ENCODE measurements at places on chromosomes 5 and 9.

DNA sequence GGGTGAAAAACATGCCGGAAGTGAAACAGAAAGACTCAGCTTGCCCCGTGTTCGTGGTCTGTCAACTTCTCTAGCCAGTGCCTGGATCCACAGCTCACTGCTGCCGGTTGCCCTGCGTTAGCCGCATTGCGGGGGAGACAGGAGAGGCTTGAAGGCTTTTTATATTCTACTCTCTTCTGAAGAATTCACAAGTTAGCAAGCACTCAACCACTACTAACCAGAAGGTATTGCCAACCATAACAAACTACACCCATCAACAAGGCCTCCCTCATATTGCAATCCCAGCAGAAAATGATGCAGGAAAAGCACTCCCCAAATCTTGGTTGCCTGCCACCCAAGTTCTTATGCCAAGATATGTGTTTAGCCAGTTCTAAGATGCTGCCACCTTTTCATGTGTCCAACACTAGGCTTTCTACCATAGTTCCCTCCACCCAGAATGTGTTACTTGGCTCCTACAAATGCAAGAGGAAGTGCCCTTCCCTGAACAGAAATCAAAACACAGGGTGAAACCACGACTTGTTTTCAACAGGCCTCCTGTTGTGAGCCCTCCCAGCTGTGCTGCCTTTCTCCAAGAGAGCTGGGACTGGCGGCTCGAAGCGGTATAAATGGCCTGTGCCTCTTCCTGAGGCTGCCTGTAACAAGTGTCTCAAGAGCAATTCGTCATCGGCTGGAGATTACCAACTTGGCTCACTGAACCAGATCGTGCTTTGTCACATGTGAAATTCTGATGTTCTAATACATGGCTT, 129.0 kb downstream of the SNX18 start:
- no peak for DNase-seq

DNA sequence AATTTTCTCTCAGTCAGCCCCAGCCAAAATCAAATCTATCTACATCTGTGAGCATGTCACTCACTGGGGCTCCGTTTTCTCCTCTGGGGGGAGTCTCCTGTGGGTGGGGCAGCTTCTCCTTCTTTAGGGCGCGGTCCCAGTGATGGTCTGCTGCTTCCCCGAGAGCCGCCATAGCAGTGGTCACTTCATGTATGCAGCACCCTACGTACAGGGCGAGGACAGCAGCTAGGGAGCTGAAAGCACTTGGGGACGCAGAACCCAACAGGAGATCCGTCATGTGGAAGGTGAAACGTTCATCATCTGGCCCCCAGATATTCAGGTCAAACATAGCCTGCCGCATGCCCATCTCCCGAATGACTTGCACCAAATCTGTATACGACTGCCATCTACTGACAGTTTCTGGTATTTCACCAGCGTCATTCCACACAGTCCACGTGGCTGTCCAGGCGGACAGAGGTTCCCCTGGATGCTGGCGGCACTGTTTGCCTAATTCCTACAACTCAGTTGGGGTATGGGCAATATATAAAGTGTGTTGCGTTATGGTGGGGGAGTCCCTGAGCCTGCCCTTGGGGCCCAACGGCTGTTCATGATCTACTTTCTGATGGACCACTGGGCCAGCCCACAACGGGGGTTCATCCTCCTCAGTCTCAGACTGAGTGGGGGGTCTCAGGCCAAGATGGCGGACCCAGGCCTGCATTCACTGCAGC, 795.0 kb downstream of the EFNA5 start:
- DNase-seq, result no peak

- no peak for DNase-seq
Observed at GRCh38 chr5:1040571-1040970, 32.0 kb downstream of the NKD2 start.

- no peak for DNase-seq
Observed at GRCh38 chr5:177023303-177023664, 788 bp downstream of the ZNF346 start.

GRCh38 chr9:11142965-11143738, 530.4 kb upstream of the PTPRD start:
- DNase-seq, result no peak
